Retina (tissue), 1 donor: ENCODE measurements at places on chromosomes 3 and 15.

DNA sequence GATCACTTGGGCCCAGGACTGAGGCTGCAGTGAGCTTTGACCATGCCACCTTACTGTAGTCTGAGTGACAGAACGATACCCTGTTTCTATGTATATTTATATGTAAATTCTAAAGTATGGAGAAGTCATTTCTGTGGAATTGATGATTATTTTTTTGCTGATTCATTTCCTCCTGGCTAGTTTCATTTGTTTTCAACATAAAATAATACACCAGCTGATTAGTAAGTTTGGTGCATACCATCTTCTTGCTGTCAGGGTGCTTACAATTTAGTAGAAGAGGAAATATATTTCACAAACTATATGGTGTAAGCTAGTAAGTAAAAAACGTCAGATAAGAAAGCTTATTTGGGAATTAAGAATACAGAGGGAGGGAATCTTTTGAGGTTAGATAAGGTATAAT, 36.0 kb downstream of the SLC25A26 start:
- no peak for DNase-seq

DNA sequence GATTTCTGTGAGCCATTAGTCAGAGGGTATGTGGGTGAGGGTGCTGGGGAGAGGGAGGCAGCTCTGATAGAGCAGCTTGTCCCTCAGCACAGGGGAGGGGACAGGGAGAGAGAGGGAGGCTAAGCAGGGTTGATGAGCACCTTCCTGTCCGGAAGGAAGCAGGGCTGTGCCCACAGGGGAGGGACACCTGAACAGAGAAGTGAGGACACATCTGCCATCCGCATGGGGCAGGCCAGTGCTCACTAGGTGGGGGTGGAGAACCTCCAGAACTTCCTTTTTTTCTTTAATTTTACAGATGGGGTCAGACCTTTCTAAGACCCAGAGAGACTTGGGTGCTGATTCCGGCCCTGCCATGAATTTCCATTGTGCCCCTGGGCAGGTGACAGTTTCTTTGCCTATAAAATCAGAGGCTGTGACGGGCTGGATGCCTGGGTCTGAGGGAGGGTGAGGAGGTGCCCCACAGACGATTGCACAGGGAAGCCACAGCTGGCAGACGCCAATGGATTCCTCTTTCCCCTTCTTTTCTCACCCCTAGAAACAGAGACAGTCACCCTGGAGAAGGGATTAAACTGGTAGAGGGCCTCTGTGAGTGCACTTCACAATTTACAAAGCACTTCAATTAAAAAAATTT, 4.1 kb upstream of the TGM5 start:
- no peak for DNase-seq

DNA sequence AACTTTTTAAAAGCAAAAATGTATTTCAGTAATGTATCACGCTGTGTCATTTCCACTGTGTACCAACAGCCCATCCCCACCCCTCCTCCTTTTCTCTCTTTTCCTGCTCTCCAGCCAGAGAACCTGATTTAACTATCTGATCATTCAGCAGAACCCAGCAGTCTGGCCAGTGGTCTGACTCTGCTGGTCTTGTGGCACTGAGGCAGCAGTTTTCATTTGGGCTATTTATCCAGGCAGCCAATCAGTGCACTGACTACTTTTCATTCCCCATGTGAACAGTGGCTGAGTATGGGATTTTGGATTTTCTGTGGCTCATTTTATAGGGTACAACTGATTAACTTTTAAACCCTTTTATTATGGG, 56.3 kb downstream of the GPR171 start:
- DNase-seq = no peak

DNA sequence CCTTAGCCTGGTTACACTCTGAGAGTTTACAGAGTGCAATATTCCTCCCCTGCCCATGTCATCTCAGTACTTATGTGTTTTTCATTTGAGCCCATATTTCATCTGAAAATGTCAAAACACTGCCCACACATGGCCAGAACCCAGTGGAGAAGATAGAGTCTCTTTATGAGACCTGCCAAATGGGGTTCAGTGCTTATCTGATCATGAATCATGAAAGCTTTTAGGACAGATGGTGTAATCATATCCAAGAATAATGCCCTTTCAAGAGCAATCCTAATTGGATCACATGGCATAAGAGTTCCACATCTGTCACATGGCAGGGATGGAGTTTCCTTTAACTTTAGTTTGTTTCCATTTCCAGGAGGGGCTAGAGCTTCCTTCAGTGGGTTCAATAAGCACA, 77.2 kb upstream of the AGBL1 start:
- DNase-seq = no peak

DNA sequence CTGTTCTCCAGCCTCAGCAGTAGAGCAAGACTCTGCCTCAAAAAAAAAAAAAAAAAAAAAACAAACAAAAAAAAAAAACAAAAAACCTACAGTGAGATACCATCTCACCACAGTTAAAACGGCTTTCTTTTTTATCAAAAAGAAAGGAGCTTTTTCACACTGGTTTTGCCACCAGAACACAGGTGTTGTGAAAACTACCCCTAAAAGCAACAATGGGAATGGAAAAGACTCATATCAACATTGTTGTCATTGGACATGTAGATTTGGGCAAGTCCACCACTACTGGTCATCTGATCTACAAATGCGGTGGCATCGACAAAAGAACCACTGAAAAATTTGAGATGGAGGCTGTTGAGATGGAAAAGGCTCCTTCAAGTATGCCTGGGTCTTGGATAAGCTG, 24.8 kb upstream of the SLC25A38 start:
- DNase-seq = no peak

DNA sequence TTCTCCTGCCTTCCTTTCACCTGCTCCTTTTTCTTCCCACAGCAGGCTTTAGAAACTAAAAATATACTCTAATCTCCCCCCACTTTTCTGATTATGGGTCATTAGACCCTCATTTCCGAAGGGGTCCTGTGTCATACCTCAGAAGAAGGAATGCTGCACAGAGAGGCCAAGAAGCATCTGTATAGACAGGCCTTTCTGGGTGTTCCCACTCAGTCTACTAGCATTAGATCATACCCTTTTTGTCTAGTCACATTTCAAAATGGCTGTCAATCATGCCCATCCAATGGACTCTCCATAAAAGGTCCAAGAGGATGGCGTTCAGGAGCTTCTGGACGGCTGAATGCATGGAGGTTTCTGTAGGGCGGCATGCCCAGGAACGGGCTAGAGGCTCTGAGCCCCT, 192.2 kb downstream of the SUCLG2 start:
- DNase-seq = no peak

GRCh38 chr15:100109486-100110035, 232.2 kb downstream of the ADAMTS17 start:
- no peak for DNase-seq

GRCh38 chr3:32831791-32832190, 14.0 kb downstream of the TRIM71 start:
- no peak for DNase-seq

- DNase-seq = no peak
These were observed 708.9 kb downstream of the NTRK3 start for GRCh38 chr15:87547470-87548181.

DNA sequence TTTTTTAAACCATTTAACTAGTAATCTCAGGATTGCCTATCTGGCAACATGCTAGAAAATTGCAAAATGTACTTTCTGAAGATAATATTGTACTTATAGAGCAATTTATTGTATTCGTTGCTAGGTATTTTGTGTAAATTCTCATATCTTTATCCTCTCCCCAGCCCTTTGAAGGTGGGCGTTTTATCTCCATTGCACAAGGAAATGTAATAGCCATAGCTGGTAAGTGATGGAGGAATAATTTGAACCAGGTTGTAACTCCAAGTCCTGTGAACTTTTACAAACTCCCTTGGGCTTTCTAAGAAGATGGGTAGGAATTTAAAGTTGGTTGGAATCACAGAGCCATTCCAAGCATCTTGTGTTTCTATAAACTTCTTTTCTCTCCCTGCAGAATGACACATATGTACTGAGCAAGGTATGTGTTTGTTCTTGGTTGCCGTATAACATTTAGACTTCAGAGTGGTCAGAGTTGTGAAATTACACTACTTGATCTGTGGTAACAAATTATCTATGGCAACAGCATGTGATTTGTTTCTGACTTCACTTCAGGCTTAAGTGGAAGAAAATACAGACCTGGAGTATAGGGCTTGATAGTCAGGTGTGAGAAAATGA, 170.9 kb downstream of the AKAP13 start:
- DNase-seq = no peak

DNA sequence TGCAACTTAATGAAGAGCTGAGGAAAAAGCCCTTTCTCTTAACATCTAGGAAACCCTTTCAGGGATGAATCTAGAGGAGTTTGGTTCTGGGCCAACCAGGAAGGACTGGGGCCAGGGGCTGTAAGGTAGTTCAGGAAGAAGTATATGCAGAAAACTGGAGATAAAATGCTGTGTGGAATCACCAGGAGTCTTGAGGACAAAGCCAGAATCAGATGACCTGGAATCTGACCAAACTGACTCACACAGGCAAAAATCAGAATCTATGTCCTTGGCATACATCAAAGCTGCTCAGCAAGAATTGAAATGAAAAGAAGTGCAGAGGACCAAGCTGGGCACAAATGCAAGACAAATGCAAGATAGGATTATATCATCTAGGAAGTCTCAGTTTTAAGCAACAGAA, 59.4 kb upstream of the ATP2C1 start:
- DNase-seq = no peak

- no peak for DNase-seq
These were observed 1.9 kb upstream of the BCL2L10 start for GRCh38 chr15:52114261-52115055.

GRCh38 chr15:32872621-32873283, 154.9 kb downstream of the GREM1 start:
- no peak for DNase-seq

DNA sequence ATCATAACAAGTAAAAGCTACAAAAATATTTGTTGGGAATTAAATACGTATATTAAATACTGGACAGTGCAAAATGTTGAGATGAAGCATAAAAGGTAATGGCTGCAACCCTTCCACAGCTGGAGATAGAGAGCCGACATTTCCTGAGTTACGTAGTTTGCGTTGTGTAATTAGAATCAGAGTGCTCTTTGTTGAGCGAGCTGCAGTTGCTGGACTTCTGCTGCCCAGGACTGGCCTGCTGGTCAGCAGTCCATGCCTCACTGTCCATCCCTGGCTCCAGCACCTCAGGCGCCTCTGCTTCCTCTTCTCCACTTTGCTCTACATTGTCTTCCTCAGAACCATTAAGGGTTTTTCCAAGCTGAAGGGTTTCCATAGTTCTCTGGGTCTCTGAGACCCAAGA, 28.4 kb upstream of the SHC4 start:
- DNase-seq = no peak

- no peak for DNase-seq
These were observed 22.5 kb downstream of the CDCP1 start for GRCh38 chr3:45123581-45124269.

DNA sequence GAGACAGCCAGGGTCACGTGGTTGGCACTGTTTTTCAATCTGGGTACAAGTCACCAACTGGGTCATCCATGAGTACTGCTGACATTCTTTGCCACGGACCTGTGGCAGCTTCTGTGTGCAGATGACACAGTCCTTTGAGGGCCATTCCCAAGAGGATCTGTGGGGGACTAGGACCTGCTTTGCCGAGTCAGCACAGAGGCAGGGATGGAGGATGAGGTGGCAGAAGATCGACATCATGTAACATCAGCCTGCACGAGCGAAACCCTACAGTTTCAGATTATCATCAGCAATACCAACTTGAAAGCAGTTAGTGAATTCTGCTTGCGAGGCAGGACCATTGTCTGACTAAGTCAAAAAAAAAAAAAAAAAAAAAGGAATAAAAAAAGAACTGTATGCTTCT, 227.7 kb downstream of the FOXP1 start:
- DNase-seq = no peak

DNA sequence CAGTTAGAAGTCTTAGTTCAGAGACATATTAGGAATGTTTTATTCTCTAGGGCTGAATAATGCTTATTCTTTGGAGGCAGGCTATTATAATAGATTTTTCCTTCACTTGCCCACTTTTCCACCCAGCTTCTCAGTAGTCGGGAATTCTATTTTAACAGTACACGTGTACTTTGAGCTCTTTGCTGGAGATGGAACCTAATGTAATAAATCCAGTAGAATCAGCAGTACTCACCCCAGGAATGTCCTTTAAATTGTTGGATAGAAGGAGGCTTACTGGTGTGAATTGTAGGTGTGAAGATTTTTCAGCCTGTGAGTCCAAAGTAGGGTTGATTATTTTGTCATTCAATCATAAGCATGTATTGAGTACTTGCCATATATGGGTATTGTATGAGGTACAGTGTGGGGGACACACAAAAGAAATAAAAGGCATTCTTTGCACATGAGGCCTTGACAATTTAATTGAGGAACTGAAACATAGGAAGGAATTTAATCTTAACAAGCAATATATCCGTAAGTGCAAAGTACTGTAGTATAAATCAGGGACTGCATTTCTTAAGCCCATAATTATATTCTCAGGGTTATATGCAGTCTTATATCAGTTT, 29.5 kb upstream of the MGA start:
- no peak for DNase-seq

DNA sequence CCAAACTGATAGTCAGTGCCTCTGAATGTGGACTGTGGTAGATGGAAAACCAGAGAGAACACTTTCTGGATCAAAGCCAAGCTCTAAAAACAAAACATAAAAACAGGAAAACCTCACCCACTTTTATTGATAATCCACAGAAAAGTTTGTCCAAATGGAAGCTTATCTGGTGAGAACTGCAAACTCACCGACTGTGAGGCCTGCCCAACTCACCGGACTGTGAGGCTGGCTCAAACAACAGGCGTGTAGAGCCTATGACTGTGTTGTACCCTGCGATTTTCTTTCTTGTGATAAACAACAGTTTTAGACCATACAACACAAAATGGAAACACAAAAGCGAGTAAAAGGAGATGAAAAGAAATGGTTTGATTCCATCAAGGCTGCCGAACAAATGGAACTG, 7.2 kb downstream of the PRR23C start:
- DNase-seq = no peak

GRCh38 chr15:71248386-71248785, 133.1 kb downstream of the THSD4 start:
- no peak for DNase-seq

GRCh38 chr15:49439678-49440395, 16.8 kb downstream of the FGF7 start:
- no peak for DNase-seq

- DNase-seq = no peak
These were observed 49.4 kb downstream of the ZNF280D start for GRCh38 chr15:56683908-56684307.

DNA sequence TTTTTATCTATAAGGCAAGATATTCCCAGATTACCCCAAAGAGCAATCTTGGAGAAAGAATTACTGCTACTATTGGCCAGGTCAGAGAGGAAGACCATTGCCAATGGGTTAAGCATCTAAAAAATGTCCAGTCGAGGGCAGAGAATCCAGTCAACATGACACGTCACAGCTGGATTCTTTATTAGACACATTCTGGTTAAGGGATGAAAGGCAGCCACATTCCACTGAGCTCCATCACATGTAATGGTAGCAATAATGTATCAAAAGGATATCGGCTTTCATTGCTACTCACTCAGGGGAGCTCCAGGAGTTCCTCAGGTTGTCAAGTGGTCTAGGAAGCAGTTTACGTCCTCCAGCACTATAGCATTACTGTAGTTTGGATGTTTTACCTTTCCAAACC, 421.1 kb downstream of the PLOD2 start:
- DNase-seq = no peak

GRCh38 chr3:67290438-67290837, 292.3 kb downstream of the KBTBD8 start:
- no peak for DNase-seq

GRCh38 chr15:79904271-79904670, 7.5 kb upstream of the MTHFS start:
- no peak for DNase-seq

- DNase-seq = no peak
These were observed 102.6 kb downstream of the ALDH1A2 start for GRCh38 chr15:57962887-57963286.
